ENCODE measurements at places on chromosomes 5 and 9. TPM values are rescaled to one million over a fixed set of nuclear protein-coding genes. Genes with fewer than 3 reads are reported as not detected.

Gene PCA3
- total RNA-seq: not detected

Gene SLCO6A1
- total RNA-seq: 0.46 TPM

Gene SLC46A2
- total RNA-seq: not detected

Gene LIFR
- total RNA-seq: 7.8 TPM

Gene PGM5
- not detected for total RNA-seq

Gene MLANA
- not detected for total RNA-seq

Gene FOXD4
- 0.22 TPM for total RNA-seq

Gene HTR1A
- total RNA-seq: 0.79 TPM

Gene VCAN
- 278 TPM for total RNA-seq

Gene SLC34A1
- total RNA-seq: not detected

GRCh38 chr9:109963079-109963478 is 183.1 kb downstream of the PALM2AKAP2 start:
- DNase-seq: no peak

DNA sequence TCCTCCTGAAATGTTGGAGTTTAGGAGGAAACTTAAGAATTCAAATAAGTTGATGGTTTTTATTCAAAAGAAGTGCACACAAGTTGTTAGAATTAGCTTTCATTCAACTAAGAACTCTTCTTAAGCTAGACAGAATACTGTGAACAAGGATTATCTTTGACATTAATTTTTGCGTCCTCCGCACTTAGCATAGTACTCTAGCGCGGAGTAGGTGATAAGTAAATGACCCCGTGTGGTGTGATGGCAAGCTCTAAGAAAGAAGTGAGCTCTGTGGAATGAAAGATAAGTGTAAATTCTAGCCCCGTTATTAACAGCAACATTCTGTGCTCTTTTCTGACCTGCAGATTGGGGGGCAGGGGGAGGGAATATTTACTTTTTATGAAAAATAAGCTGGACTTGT is 1.0 kb downstream of the BRIX1 start:
- no peak for DNase-seq

DNA sequence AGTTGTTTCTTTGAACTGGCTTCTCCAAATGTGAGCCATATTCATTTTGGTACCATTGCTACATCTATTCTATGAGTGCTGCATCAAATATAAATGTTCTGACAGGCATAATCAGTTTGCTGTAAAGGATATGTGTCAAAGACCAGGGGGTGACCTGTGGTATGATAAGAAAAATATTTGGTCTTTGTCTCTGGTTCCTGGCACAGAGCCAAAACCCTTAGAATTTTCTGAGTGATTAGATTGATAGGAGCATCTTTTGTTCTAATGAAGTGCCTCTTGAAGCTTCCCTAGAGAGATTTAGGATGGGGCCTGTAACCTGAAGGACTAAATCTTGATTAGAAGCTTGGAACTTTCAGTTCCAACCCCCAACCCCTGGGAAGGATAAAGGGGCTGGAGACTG is 256.3 kb downstream of the NNT start:
- DNase-seq: no peak

- DNase-seq: no peak
Observed at GRCh38 chr5:154576429-154576806, 98.4 kb upstream of the HAND1 start.

- DNase-seq: no peak
Observed at GRCh38 chr5:22249209-22249729, 603.9 kb downstream of the CDH12 start.

- no peak for DNase-seq
Observed at GRCh38 chr5:57862942-57863341, 380.3 kb upstream of the ACTBL2 start.

- no peak for DNase-seq
Observed at GRCh38 chr5:84602371-84602771, 217.7 kb upstream of the EDIL3 start.

DNA sequence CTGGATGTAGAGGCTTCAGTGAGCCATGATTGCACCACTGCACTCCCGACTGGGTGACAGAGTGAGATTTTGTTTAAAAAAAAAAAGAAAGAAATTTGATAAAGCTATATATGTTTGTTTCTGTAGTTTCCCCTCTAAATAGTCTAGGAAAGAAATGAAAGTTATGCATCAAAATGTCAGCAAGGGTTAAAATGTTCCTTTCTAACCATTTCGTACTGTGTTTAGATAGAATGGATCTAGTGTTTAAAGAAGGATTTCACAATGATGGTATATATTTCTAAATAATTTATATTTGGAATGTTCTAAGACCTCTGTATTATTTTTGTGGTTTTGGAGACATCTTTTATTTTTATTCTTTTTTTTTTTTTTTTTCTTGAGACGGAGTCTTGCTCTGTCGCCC is 22.7 kb downstream of the TEK start:
- DNase-seq: no peak

DNA sequence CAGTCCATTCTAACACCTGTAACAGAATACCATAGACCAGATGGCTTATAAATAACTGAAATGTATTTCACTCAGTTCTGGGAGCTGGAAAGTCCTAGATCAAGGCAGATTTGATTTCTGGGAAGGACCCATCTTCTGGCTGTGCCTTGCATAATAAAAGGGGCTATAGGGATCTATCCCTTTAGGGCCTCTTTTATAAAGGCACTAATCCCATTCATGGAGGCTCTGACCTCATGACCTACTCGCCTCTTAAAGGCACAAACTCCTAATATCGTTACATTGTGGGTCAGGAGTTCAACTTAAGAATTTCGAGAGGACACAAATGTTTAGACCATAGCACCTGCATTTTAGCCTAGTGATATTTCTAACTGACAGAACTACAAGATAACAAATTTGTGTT is 619.0 kb downstream of the CDH18 start:
- DNase-seq: no peak

GRCh38 chr9:120860083-120860482 is 16.9 kb downstream of the PHF19 start:
- no peak for DNase-seq

- no peak for DNase-seq
Observed at GRCh38 chr5:15850536-15850935, 329.1 kb downstream of the MARCHF11 start.

DNA sequence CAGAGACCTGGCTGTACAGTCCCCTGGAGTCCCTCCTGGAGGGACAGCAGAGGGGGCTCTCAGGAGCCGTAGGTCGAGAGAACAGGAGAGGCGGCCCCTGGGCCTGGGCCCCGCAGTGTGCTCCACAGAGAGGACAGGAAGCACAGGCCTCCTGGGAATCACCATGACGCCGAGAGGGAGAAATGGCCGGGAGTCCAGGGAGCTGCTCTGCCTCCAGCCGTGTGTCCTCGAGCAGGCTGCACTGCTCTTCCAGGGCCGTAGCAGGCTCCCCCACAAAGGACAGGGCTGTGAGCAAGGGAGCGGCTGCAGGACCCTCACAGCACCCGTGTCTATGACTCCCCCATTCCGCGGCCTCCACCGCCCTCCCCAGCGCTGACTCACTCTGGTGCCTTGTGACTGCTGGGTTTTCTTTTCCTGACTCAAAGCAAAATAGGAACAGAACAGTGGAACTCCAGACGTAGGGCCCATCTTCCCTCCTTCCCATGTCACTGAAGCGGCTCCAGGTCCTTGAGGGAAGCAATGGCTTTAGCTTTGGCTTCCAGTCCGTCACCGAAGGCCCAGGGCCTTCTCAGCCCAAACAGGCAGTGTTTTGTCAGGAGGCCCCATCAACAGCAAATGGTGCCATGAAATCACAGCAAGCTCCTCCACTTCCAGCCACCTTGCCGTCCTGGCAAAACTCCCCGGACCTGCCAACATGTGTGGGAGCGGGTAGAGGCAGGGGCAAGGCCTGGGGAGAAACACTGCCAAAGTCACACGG is 114.2 kb downstream of the LHFPL2 start:
- DNase-seq: no peak

DNA sequence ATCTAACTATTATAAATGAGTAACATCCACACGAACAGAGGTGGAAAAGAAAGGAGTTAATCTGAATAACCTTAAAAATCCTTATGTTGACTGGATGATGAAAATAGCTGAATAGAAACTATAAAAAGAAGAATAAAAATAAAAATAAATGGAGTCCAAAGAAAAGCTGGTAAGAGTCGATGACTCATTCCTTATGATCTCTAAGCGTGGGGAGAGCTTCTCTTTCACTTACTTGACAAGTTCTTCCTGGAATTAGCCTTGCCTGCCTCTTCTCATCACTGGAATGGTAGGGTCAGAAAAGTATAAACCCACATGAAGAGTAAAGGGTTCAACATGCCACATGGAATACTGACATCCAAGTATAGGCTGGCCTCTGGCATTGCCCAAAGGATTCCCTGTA is 477.0 kb upstream of the RGMB start:
- DNase-seq: no peak

DNA sequence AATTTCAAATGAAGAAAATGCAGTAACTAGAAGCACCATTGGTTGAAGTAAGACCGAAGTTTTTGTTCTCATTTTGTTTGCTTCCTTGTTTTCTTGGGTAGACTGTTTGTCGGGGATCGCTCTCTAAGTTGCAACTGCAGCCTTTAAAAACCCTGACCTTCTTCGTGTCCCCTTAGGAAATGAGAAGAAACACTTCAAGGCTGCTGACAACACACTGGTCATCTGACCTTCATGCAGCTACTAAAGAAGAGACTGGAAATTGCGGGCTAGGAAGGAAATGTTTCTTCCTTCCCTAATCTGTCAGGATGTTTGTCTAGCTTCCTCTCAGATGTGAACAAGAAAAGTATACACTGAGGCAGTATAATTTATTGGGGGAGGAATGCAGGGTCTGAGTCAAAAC is 50.7 kb upstream of the CHSY3 start:
- DNase-seq: no peak

DNA sequence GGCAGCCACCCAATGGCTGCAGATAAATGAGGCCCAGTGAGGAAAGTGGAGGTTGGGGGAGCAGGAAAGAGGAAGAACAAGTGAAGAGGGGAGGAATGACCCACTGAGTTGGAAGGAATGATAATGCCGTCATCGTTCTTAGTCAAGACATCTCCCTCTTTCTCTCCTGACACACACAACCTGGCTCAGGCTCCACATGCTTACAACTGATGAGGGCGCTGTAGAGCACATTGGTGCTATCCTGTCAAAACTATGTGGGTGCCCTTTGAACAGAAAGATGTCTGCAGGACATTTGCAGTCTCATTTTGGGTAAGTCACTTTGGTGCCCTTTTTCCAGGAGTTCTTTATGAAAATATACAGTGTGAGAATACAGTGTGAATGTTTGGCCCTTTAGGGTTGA is 5.9 kb downstream of the IFNW1 start:
- DNase-seq: no peak

GRCh38 chr5:3220638-3221288 is 374.9 kb upstream of the IRX1 start:
- DNase-seq: no peak

DNA sequence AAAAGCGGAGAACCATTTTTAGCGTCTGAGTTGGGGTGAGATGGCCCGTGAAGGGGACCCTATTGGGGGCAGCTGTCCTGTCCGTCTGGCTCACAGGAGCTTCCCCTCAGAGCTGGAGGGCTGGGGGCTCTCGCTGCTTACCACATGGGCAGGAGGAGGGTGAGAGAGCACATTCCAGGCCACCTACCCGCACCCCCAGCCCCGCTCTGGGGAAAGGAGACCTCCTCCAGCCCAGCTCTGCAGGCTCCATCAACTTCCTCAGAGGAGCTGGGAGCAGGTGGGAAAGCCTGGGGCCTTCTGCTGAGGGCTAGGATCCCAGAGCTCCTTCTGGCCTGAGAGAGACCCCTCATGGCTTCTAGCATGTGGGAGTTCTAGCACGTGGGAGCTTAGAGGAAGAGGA is 27.1 kb upstream of the SPTLC1 start:
- DNase-seq: no peak

GRCh38 chr9:123611226-123611625 is 255.2 kb downstream of the CRB2 start:
- DNase-seq: no peak

Measured in H9 (cell line).